ENCODE measurements at places on chromosomes 6 and 20. TPM values are rescaled to one million over a fixed set of nuclear protein-coding genes. Genes with fewer than 3 reads are reported as not detected.

RSPO3 gene
- not detected for total RNA-seq

MEI4 gene
- total RNA-seq: not detected

FAM83C gene
- total RNA-seq: not detected

C20orf141 gene
- not detected for total RNA-seq

CYP39A1 gene
- not detected for total RNA-seq

AIF1 gene
- 48.0 TPM for total RNA-seq

USP49 gene
- total RNA-seq: 7.0 TPM

ADAM33 gene
- not detected for total RNA-seq

BTN1A1 gene
- total RNA-seq: not detected

SPTLC3 gene
- 1.2 TPM for total RNA-seq

ANKRD6 gene
- total RNA-seq: 4.8 TPM
